NCI-H2171 treated with DMSO at 0.1 percent for 48 hours (cell line): ENCODE measurements at places on chromosomes 7 and 10.

- DNase-seq: no peak
Measured at GRCh38 chr7:133963629-133964028, 163.5 kb upstream of the LRGUK start.

DNA sequence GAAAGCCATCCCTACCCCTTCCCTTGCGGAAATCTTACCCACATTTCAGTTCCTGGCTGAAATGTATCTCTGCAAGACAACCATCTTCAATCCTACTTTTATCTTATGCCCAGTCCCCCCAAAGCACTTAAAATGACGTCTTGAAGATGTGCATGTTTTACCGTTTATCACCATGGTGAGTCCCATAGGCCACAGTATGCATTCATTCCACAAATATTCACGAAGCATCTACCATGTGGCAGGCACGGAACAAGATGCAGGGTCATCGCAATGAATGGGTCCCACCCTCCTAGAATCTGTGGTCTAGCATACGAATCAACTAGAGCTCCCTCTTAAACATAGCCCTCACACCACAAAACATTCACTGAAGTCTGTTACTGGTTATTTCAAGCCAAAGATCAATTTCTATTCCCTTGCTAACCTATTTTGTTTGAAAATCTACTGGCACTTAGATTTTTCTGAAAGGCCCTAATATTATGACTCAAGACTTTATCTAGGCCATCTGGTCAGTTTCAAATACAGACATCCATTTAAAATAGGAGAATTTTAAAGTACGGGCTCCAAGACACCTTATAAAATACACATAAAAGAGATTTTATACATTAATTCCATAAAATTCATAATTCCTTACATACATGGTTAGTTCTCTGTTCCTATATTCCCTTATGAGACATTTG, 99.4 kb downstream of the PARD3 start:
- no peak for DNase-seq

- DNase-seq: no peak
Measured at GRCh38 chr10:26441491-26442214, 3.5 kb downstream of the APBB1IP start.

GRCh38 chr7:2687881-2688318, at the start of gene AMZ1:
Gene AMZ1, plus strand, starts transcription at chr7:2688202. Its CDS starts 12,250 bp downstream, at chr7:2700452.
- DNase-seq: no peak

GRCh38 chr10:82811621-82812020, 936.6 kb downstream of the NRG3 start:
- no peak for DNase-seq

DNA sequence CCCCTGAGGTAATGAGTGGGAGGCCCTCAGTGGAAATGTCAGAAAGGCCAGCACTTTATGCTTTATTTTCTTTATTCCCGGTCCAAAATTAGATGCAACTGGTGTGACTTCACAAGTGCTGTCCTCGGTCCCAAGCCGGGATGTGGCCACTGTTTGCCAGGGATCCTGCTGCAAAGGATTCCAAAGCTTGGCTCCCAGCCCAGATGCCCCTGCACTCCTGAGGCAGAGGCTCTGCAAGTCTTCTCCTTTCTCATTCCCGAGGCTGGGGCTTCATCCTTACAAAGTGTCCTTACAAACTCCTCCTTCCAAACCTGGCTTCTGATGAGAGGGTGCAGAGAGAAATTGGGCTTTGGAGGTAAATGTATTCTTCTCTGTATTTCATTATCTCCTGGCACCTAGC, 544.3 kb upstream of the DPP6 start:
- DNase-seq: no peak

DNA sequence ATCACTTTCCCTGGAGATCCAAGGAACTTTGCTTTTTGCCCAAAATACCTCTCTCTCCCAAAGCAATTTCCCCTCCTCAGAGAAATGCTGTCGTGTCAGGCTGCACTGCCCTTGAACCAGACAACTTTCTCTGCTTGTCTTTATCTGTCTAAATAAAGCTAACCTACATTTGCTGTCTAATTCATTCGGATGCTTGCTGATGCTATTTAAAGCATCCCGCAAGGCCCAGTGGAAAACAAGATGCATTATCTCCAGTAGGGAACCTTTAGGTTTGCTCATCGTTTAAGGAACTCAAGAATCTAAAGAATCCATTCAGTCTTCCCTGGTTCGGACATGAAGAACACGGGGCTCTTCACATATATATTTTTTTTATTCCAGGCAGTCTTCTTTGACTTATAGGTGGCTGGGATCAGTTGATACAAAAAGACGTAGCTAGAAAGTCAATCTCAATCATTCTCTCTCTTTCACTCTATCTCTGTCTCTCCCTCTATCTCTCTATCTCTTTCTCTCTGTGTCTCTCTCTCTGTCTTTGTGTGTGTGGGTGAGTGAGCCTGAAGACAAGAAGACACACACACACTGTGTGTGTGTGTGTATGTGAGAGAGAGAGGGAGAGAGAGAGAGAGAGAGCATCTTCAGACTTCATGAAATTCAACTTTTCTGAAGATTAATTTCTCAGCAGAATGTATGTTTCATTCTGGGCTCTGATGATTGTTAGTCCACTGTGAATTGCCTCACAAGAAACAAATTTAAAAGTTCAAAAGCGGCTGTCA, 92.8 kb upstream of the MKLN1 start:
- DNase-seq: no peak

GRCh38 chr7:143351060-143351459, 11.5 kb downstream of the FAM131B start:
- DNase-seq: no peak

DNA sequence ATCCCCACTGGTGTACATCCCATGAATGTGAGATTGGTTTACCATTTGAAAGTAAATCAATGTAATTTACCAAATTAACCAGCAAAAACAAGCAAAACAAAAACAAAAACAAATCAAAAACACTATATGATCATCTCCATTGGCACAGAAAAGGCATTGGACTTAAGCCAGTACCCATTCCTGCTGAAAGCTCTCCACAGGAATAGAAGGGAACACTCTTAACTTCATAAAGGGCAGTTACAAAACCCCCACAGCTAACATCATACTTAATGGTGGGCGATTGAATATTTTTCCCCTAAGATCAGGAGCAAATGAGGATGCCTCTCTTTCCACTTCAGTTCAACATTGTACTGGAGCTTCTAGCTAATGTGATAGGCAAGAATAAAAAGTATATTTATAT, 34.1 kb downstream of the PRKG1 start:
- no peak for DNase-seq

- DNase-seq: no peak
Measured at GRCh38 chr7:80588591-80588990, 49.9 kb upstream of the CD36 start.

DNA sequence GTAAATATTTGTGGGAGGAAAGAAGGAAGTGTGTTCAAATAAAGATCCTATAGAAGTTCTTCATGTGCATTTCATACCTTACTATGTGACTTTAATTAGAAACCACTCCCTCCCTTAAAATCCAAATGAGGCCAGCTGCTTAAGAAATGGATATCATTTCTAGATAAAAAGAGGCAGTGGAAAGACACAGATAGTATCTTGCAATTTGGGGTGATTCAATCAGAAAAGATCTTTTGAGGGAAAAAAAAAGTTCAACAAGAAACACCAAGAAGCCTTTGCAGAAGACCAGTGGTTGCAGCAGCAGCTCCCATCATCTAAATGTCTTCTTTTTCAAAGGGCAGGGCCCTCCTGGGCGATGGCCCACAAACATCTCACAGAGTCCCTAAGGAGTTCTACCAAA, 200.1 kb downstream of the LRRN3 start:
- no peak for DNase-seq

DNA sequence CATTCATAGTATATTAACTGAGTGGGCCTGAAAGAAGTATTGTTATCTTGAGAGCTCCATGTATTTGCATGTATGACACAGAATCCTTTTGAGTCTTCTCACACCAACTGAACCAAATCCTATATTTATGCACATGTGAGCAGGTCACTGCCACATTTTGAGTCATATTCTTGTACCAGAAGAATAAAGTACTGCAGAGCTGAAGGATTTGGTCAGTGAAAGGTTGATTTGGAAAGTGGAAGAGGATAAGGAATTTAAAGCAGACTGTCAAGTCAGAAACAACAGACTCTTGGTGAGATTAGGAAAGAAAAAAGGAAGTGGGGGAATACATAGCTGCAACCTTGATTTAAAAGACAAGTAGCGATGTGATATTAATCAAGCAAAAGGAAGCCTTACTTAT, 121.8 kb downstream of the ARID5B start:
- DNase-seq: no peak

GRCh38 chr7:117405519-117405918, 21.8 kb downstream of the ASZ1 start:
- DNase-seq: no peak

DNA sequence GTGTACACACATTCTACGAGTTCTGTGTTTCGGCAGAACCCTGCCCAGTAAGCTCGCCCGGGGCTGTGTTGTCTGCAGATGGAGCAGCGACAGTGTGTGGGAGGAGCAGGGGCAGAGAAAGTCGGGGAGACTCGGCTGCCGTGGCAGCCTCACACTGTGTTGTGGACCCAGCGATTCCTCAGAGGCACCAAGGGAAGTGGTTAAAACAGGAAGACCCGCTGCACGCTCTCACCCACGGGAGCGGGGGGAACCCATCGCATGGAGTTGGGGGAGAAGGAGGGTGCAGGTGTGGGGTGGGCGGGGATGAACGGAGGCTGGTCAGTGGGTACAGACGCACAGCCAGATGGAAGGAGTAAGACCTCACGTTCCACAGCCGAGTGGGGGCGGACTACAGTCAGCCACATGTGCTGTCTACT, 250.2 kb downstream of the ELFN1 start:
- no peak for DNase-seq

DNA sequence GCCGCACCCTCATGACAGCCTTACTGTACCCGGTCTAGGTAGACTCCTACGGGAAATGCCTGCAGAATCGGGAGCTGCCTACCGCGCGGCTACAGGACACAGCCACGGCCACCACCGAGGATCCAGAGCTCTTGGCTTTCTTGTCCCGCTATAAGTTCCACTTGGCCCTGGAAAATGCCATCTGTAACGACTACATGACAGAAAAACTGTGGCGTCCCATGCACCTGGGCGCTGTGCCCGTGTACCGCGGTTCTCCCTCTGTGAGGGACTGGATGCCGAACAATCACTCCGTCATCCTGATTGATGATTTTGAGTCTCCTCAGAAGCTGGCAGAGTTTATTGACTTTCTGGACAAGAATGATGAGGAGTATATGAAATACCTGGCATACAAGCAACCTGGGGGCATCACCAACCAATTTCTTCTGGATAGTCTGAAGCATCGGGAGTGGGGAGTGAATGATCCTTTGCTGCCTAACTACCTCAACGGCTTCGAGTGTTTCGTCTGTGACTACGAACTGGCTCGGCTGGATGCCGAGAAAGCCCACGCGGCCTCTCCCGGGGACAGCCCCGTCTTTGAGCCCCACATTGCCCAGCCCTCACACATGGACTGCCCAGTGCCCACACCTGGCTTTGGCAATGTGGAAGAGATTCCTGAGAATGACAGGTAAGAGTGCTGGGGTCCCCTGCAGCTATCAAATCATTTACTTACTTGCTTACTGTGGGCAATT, 8.5 kb upstream of the CHCHD1 start:
- peak; percentile 19 for DNase-seq

DNA sequence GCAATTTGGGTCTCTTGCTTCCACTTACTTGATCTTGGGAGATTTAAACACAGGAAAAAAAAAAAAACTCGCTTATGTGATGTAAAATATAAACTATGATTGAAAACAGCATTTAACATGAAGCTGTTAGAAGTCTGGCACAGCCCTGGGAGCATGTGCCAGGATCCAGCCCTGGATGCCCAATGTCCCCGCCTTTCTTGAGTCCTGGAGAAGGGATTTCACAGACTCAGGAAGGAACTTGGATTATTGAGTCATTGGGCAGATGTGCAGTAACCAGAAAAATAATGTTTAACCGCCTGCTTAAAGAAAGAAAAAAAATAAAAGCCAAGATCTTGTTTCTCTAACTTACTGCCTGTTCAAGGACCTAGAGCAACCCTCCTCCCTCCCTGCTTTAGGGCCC, 3.7 kb upstream of the JCAD start:
- no peak for DNase-seq

DNA sequence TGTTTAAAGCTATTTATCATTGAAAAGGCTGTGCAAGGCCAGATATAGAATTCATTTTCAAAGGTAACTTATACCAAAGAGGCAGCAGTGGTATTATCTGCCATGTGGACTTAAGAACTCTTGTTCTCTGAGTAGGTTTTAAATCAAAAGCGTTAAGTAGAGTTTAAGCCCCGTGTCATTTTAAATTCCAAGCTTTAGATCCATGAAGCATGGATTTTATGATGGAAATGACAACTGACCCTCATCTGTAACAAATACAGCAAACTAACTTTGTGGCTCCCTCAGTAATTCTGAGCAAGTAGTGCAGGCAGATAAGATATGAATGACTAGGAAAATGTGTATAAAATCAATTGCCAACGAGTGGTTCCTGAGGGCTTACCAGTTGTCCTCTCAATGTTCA, 247.0 kb downstream of the WDR11 start:
- no peak for DNase-seq

- DNase-seq: no peak
Measured at GRCh38 chr7:79506481-79506880, 53.0 kb upstream of the MAGI2 start.

DNA sequence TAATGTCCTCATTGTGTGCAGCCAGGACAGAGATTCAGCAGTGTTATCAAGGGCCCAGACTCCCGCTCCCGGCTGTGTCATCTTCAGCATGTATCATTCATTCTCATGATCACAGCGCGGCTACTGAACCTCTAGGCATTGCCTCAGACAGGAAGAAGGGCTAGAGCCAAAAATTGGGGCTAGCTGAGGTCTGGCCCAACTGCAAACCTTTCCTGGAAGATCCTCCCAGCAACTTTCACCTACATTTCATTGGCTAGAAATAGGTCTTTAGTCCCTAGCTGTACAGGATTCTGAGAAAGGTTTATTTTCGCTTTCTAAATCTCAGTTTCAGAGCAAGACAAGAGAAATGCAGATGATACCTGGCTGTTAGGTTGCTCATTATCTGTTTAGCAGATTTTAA, 81.9 kb downstream of the CREM start:
- no peak for DNase-seq

DNA sequence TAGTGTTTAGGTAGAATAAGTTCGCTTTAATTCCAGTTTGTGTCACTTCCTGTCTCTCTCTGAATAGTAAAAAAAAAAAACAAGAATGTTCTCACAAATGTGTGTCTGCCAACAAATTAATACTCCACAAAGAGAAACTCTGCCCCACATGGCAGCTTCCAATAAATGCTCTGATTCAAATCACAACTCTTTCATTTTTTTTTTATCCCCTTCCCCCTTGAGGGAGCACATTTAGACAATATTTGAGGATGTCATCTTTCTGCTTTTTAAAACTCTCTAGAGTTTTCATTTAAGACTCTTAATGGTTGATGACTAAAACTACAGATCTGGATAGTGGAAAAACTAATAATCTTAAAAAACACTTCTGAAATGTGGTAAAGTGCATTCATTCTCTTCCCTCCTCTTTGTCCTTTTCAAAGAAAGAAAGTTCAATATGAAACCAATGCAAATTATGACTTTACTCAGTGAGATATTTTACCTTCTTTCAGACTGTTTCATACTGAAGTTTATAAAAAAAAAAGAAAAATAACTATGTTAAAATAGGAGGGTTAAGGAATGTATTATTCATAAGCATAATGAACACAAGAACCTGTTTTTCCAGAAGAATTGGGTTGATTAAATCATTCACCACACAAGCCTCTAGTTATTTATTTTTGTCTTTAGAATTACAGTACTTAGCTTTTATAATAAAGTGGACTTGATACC, 42.3 kb downstream of the ARID5B start:
- DNase-seq: no peak
